ENCODE measurements at places on chromosomes 5 and 9.

GRCh38 chr9:134220311-134220710, 55.9 kb upstream of the RNU6ATAC start:
- DNase-seq: no peak

GRCh38 chr9:116420993-116421538, 266.0 kb upstream of the TRIM32 start:
- DNase-seq: no peak

- DNase-seq: no peak
These were observed 95.3 kb downstream of the IRX2 start for GRCh38 chr5:2656206-2656605.

DNA sequence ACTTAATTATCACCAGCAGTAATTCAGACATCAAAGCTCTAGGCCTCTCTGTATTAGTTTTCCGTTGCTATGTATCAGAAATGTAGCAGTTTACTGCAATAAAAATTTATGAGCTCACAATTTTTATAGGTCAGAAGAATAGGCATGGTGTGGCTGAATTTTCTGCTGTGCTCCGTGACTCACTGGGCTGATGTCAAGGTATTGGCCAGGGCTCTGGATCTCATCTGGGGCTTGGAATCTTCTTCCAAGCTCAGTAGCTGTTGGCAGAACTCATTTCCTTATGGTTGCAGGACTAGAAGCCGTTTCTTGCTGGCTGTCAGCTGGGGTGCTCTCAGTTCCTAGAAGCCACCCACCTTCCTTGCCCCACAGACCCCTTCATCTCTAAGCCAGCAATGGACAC, 66.3 kb downstream of the PSAT1 start:
- DNase-seq: no peak

DNA sequence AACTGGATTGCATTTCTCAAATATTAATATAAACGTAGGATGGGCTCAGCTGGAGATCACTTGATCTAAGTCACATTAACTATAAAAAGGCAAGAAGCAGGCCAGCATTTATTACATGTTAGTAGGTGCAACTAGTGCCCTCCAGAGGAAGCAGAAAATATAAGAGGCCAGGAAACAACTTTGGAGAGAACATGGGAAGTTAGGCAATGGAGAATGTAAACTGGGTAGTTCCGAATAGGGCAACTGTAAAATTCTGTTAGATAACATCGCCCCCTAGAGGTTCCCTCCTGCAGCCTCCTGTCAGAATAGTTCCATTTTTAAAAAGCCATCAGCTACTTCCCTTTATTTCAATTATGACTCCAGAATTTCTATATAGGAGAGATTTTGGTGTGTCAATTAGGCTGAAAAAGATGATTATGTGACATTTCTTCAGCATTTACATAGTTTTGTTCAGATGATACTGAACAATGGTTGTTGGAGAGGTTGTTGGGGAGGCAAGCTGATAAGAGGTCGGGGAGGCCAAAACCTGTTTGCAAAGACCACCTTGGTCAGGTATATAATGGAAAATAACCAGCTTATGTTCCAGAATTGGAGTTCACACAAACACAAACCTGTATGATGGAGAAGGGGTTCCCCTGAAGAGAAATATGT, 22.4 kb downstream of the CCL28 start:
- no peak for DNase-seq
